Fibroblast of skin of abdomen (primary cell): ENCODE measurements at places on chromosomes 3 and 15.
A peak's percentile ranks its signal among the peaks of the same experiment; 100 is the strongest.

- peak; percentile 84 for DNase-seq
Measured at GRCh38 chr3:9715764-9716437, 12.3 kb downstream of the CPNE9 start.

DNA sequence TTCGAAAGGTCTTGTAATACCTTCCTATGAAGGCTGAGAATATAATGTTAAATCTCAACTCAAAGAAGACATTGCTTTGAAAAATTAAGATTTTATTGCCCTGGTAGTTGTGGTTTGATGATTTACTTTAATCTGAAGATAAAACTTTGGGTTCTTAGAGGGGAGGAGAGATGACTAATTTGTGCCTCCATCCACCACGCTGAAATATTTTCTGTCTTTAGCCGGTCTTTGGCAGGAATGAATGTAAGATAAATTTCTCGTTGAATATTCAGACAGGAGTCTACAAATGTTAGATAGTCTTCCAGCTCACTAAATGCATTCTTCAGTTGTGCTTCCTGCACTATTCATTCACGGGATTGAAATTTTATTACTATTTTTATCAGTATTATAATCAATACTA is 844.3 kb upstream of the NR2F2 start:
- no peak for DNase-seq

DNA sequence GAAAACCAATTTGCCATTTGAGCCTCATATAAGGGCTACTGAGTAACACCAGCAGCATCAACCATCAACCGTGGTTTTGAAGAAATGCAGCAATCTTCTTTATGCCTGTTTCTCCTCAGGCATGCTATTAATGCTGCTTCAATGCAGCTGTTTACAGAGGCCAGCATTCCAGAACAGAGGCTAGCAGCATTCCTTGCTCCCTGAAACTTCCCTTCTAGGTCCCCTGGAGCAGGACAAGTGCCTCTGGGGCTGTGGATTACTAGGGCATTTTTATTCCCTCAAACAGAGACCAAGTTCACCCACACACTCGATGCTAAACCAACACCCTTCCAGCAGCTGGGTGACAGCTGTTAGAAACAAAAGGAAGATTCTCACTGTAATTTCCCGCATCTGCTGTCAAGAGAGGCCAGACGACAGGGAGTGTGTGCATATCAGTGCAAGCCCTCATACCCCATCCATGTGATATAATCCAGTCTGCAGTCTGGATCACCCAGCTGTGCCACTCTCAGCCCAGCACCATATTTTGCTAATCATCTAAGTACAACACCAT is 57.5 kb downstream of the HOMER2 start:
- DNase-seq = peak; percentile 49

DNA sequence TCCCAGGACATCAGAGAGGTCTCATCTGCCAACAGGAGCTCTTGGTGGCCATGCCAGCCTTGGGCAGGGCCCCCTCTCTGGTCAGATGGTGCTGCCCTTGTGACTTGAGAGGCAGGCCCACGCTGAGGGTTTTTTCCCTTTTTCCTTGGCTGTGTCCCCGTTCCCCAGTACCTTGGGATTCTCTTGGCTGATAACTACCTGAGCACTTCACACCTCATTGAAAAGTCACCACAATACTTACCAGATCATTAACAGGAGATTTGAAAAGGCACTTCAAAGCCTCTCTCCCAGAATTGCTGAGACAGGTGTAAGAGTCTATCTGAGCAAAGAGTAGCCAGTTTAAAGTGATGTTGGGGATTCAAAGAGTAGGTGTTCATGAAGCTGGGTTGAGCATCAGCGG is 15.1 kb upstream of the TMEM158 start:
- no peak for DNase-seq

DNA sequence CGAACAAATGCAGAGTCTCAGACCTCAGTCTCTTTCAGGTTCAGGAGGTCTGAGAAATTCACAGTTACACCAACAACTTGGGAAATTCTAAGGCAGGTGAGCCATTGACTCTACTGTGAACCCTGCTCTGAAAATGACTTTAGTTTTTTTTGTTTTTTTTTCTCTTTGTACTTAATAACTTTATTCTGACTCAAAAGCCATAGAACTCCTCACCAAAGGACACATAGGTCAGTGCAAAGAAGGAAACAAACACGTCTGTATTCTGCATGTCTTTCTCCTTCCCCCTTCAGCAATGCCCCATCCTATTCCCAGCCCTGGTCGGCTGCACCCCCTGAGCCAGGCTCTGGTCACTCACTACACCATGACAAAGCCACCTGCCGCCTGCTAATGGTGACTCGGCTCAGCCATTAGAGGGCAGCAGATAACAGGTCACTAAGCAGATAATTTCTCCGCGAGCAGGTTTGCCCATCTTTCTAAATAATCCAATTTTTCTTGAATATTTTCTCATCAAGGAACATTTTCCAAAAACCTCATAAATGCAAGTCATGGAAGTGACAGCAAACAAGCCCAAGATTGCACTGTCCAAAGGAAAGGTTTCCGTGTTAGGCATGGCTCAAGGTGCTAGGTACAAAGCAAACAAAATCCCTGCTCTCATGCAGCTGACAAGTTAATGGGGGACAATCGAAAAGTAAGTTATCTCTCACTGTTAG is 37.7 kb downstream of the TM4SF4 start:
- peak; percentile 61 for DNase-seq

DNA sequence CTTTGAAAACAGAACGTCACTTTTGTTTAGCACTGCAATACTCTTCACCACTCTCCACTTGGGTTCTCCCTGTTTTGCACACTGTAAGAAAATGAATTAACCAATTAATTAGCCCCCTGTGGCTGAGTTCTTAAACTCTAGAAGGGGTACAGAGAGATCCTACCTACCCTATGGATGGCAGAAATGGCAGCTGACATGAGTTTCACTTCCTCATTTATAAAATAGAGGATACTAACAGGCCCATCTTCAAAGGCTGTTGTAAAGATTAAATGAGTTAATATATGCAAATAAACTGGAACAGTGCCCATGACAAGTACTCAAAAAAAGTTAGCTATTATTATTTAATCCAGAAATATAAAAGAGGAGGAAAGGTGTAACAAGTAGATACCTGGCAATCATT is 36.9 kb downstream of the SUCLG2 start:
- DNase-seq = no peak

- DNase-seq = no peak
Measured at GRCh38 chr15:23854203-23854911, 167.3 kb upstream of the NDN start.

DNA sequence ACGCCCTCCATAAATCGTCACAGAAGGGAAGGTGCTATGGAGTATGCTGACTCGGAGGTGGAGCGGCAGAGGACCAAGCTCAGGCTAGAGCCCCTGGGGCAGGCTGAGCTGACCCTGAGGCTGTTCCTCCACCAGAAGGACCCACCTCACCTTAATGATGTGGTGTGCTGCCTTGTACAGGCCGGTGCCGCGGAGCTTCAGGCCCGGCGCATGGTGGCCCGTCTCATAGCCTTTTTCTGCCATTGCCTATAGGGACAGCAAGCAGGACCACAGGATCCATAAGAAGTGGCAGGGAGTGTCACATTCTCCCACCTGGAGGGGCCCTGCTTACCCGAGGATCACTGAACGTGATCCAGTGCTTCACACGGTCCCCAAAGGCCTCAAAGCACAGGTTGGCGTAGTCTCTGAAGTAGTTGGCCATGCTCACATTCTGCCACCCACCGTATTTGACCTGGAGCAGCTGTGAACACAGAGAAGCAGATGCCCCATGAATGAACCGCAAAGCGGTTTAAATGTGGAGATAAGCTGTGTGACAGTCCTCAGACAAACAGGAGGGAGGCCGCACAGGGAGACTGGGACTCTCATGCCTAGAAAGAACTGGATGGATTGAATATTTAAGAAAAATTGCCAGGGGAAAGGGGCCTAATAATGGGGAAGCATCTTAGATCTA is 4.8 kb downstream of the LCTL start:
- no peak for DNase-seq

DNA sequence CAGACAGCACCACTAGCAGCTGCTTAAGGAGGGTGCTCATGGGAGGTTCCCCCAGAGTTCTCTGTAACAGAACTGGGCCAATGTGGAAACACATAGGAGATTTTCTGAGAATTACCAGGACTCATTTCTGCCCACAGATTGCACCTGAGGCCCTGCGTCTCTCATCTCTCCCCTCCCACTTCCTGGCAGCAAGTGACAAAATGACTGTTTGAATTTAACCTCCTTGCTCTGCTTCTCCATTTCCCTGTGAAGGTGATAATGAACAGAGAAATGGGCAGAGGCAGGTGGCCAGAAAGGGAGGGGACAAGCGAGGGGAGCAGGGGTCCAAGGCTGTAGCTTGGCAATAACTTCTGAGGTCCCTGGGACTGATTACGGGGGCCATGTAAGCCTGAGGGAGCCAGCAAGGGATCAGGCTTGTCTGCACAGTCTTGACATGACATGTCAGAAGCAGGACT is 8.0 kb downstream of the EPHB1 start:
- no peak for DNase-seq

GRCh38 chr3:42526616-42527367 is 24.3 kb downstream of the VIPR1 start:
- DNase-seq = no peak

- no peak for DNase-seq
Measured at GRCh38 chr3:1699361-1699920, 399.2 kb upstream of the CNTN4 start.

DNA sequence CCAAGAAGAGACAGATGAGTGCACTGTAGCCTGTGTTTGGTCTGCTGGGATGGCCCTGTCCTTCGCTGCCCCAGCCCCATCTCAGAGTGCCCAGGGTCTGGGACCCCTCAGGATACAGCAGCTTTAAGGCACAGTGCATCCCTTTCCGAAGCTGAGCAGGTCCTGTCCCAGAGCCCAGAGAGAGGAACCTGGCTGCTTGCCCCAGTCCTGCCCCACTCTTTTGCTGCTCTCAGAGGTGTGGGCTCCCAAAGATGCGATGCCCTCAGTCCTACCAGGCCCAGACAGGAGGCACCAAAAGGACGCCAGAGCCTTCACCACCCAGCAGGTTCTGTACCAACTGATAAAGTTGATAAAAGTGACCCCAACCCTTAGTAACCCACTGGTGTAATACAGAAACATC is 8.2 kb downstream of the PLCD1 start:
- no peak for DNase-seq

GRCh38 chr15:86706813-86707212 is 627.1 kb downstream of the AGBL1 start:
- DNase-seq = no peak

DNA sequence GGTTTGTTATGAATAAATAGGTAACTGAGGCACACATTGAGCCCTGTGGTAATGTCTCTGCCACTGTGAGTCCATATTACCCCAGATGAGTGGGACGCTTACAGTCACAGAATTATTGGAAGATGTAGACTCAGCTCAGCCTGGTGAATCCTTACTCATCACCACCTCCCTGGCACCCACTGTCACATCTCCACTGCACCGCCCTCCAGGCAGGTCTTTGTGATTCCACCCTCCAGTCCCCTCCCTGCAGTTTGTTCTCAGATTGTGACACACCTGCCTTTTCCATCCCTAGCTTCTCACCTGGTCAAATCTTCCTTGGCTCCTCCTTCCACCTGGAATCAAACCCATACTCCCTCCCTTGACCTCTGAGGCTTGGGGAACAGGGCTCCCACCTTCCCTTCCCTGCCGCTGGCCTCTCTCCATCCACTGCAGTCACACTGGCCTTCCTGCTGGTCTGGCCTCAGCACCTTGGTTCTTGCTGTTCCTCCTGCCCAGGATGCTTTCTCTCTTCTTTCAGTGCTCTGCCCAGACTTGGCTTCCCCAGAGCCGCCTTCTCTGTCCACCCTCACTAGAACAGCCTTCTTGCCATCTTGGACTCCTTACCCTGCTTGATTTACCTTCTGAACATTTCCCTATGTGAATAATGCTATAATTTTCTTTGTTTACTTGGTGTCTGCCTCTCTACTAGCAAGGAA is 9.4 kb downstream of the SLC6A20 start:
- DNase-seq = no peak

GRCh38 chr3:47117807-47118364 is 46.0 kb downstream of the SETD2 start:
- DNase-seq = no peak

DNA sequence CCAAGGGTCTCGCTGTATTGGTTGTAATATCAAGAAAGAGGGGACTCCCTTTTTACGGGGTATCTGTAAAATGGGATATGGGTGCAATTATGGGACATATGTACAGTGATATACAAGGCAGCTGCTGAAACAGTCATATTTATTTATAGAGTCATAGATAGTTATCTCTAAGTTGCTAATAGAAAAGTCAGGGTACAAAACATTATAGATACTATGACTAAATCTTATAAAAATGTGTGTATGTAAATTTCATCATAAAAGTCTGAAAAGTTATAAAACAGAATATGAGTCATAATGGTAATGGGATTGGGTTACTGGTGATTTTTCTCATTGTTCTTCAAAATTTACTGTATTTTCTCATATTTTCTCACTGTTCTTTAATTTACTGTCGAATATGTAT is 344.9 kb upstream of the SLCO3A1 start:
- peak; percentile 61 for DNase-seq

DNA sequence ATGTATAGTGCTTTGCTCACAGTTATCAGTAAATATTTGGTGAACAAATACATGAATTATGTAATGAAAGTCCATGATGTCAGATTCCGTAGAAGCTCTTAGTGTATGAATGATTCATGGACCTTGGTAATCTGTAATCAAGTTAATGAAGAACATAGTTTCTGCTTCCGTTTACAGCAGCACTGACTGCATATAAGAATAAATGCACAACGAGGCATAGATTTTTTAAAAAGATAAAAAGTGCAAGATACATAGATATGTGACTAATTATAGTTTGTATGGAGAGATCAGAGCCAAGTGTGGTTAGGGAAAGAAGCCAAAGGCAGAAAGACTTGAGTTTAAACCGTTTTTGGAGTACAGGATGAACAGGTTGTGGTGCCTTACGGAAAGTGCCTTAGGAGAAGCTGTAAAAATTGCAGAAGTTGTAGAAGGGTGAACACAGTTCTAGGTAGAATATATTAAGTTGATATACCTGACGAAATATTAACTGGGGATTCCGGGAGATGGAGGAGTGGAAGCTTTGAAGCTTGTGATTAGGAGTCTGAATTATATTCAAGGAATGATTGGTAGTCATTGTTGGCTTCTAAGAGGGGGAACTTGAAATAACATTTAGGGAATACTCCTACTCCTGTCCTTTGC is 293.1 kb downstream of the NLGN1 start:
- peak; percentile 37 for DNase-seq

DNA sequence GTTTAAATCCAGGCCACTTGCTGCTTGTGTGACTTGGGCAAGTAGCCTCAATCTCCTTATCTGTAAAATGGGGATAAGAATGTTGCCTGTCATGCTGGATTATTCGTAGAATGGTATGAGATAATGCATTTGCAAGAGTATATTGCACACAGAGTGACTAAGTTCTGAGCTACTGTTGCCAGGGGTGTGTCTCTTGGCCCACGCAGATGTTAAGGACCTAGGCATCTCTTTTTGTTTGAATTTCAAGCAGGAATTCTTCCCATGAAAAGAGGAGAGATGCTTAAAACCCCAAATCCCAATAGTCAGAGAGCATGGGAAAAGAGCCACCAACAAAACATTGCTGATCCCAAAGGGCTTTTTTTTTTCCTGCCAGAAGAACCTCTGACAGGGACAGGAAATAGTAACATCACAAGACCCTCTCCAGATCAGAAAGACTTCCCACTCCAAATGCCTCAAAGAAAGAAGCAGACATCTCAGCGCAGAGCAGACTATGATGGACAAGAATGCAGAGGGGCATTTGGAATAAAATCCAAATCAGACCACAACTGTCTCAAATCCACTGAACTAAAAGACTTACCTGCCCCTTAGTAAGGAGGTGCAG is 90.5 kb downstream of the MRPL46 start:
- DNase-seq = peak; percentile 47

GRCh38 chr3:147939839-147940238 is 530.7 kb downstream of the ZIC1 start:
- DNase-seq = no peak
